Aortic smooth muscle cell (primary cell): ENCODE measurements at places on chromosomes 2 and 18. TPM values are rescaled to one million over a fixed set of nuclear protein-coding genes. Genes with fewer than 3 reads are reported as not detected.

The CD8A gene
- not detected in 2 replicates for total RNA-seq

The TEX44 gene
- total RNA-seq: not detected in 2 replicates

The RESP18 gene
- not detected in 2 replicates for total RNA-seq

The GAL3ST2 gene
- not detected in 2 replicates for total RNA-seq
